ENCODE measurements at places on chromosomes 11 and 22.
A peak's percentile ranks its signal among the peaks of the same experiment; 100 is the strongest.

- H3K36me3 ChIP-seq, result no peaks in the 10 kb centered on the region
- no peak for DNase-seq
- peaks cover 23% of the 10 kb centered on the region for H3K27me3 ChIP-seq
- H3K4me3 ChIP-seq, result no peak overlapping the region
Measured at GRCh38 chr11:33804471-33804870, 30.2 kb upstream of the FBXO3 start.

GRCh38 chr11:43925932-43926505 is 16.4 kb upstream of the C11orf96 start:
- no peak overlapping the region for H3K4me3 ChIP-seq
- H3K36me3 ChIP-seq, result no peaks in the 10 kb centered on the region
- no peak overlapping the region for H3K27ac ChIP-seq
- H3K4me1 ChIP-seq, result peaks cover 22% of the 10 kb centered on the region
- DNase-seq, result peak; percentile 59
- no peaks in the 10 kb centered on the region for H3K27me3 ChIP-seq

DNA sequence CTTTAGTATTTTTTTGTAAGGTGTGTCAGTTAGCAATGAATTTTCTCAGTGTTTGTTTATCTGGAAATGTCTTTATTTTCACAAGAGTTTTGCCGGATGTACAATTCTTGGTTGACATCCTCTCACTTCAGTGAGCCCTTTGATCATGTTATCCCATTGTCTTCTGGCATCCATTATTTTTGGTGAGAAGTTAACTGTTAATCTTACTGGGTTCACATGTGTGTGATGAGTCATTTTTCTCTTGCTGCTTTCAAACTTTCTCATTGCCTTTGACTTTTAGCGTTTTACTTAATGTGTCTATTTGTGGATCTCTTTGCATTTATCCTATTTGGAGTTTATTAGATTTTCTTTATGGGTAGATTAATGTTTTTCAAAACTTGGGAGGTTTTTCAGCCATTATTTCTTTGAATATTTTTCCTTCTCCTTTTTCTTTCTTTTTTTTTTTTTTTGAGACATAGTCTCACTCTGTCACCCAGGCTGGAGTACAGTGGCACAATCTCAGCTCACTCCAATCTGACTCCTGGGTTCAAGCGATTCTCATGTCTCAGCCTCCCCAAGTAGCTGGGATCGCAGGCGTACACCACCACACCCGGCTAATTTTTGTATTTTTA is 100.5 kb upstream of the RRM1 start:
- peaks cover 32% of the 10 kb centered on the region for H3K4me1 ChIP-seq
- no peak overlapping the region for H3K27ac ChIP-seq
- no peaks in the 10 kb centered on the region for H3K27me3 ChIP-seq
- no peak overlapping the region for H3K4me3 ChIP-seq

GRCh38 chr11:118314988-118315411 is 10.5 kb downstream of the CD3E start:
- no peak overlapping the region for H3K27ac ChIP-seq
- H3K4me1 ChIP-seq, result no peaks in the 10 kb centered on the region
- DNase-seq, result no peak
- peaks cover 11% of the 10 kb centered on the region for H3K27me3 ChIP-seq

DNA sequence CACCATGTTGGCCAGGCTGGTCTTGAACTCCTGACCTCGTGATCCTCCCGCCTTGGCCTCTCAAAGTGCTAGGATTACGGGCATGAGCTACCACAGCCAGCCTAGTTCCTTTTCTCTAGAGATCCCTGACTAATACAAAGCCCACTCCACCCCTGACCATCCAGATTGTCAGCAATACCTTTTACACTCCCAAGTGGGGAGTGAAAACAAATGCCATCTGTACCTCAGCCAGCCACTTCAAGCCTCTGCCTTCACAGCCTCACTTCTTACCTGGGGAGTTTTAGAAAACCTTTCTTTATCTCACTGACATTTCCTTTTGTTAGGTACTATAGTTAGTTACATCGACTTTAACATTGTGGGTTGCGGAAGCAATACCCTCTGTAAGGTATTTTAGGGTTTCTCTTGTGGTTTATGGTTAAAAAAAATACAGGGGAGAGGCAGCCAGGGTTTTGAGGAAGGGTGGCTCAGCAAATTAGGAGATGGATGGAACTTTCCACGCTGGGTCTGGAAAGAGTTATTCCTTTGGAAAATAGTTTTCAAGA is 8.9 kb downstream of the TOM1 start:
- peak overlapping the region; percentile 88 for H3K27ac ChIP-seq
- no peak for DNase-seq
- peak overlapping the region; percentile 25 for H3K4me3 ChIP-seq
- no peaks in the 10 kb centered on the region for H3K27me3 ChIP-seq
- H3K4me1 ChIP-seq, result peaks cover 84% of the 10 kb centered on the region

GRCh38 chr11:134582770-134583095 is 170.7 kb upstream of the B3GAT1 start:
- H3K4me1 ChIP-seq, result no peaks in the 10 kb centered on the region
- H3K27me3 ChIP-seq, result peaks cover 3% of the 10 kb centered on the region
- H3K27ac ChIP-seq, result no peak overlapping the region
- no peak overlapping the region for H3K4me3 ChIP-seq

GRCh38 chr22:44155115-44155514 is 25.6 kb upstream of the PARVG start:
- no peak overlapping the region for H3K4me3 ChIP-seq
- DNase-seq, result no peak
- H3K4me1 ChIP-seq, result no peaks in the 10 kb centered on the region
- no peaks in the 10 kb centered on the region for H3K27me3 ChIP-seq

- H3K4me1 ChIP-seq, result no peaks in the 10 kb centered on the region
- H3K4me3 ChIP-seq, result no peak overlapping the region
- H3K27ac ChIP-seq, result no peak overlapping the region
- H3K27me3 ChIP-seq, result no peaks in the 10 kb centered on the region
- DNase-seq, result no peak
Measured at GRCh38 chr22:22789922-22790845, 97.4 kb upstream of the IGLL5 start.

DNA sequence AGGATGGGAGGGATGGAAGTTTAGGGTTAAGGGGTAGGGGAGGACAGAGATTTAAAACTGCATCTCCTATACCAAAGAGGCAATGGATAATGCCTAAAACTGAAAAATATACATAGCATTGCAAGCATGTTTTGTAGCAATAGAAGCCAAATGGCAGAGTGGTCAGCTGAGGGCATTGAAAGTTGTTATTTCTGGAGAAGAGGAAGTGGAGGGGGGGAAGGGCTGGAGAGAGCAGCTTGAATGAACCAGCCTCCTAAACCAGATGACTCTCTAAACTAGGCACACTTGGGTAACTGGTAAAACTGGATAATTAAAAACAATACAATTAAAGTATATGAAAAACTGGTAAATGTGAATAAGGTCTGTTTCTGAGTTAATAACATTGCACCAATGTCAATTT is 70.3 kb upstream of the TP53I11 start:
- no peaks in the 10 kb centered on the region for H3K27me3 ChIP-seq
- H3K27ac ChIP-seq, result peak overlapping the region; percentile 76
- no peak overlapping the region for H3K4me3 ChIP-seq

- H3K4me3 ChIP-seq, result no peak overlapping the region
- H3K4me1 ChIP-seq, result peaks cover 46% of the 10 kb centered on the region
- no peak for DNase-seq
- no peaks in the 10 kb centered on the region for H3K36me3 ChIP-seq
Measured at GRCh38 chr11:8714622-8715225, 32.1 kb downstream of the RPL27A start.

DNA sequence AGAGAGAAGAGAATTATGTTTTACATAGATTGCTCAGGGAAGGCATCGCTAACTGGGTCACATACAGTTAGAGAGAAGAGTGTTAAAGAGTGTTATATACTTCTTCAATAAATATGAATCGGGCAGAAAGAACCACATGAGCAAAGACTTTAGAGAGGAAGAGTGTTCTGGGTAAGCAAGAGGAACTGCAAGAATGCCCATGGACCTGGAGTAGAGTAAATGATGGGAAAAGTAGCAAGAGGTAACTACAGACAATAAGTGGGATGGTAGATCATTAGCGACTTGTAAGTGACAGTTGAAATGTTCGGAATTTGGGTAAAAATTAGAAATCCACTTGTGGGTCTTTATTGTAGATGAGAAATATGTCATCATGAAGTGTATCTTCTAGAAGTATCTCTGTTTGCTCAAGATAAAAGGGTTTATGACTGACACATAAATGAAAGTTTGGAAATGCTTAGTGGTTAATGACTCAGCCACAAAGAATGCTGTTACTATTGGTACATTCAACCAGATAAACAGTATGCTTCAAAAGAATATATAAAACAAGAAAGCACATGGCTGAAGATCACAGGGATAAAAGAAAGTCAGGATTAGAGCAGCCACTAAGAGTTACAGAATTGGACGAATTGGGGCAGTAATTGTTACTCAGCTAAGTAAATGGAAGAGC is 229.3 kb downstream of the CASP12 start:
- H3K27ac ChIP-seq, result no peak overlapping the region
- no peaks in the 10 kb centered on the region for H3K27me3 ChIP-seq
- DNase-seq, result no peak
- no peaks in the 10 kb centered on the region for H3K4me1 ChIP-seq

- H3K4me1 ChIP-seq, result no peaks in the 10 kb centered on the region
- no peaks in the 10 kb centered on the region for H3K36me3 ChIP-seq
- no peaks in the 10 kb centered on the region for H3K27me3 ChIP-seq
- no peak for DNase-seq
Measured at GRCh38 chr11:103619480-103619879, 417.0 kb upstream of the DDI1 start.

- no peak overlapping the region for H3K4me3 ChIP-seq
- DNase-seq, result no peak
- no peak overlapping the region for H3K27ac ChIP-seq
- H3K27me3 ChIP-seq, result no peaks in the 10 kb centered on the region
Measured at GRCh38 chr22:27473533-27473932, 328.0 kb downstream of the MN1 start.

Data from psoas muscle (tissue), 8 donors.